ENCODE measurements at places on chromosomes 7 and 10.

DNA sequence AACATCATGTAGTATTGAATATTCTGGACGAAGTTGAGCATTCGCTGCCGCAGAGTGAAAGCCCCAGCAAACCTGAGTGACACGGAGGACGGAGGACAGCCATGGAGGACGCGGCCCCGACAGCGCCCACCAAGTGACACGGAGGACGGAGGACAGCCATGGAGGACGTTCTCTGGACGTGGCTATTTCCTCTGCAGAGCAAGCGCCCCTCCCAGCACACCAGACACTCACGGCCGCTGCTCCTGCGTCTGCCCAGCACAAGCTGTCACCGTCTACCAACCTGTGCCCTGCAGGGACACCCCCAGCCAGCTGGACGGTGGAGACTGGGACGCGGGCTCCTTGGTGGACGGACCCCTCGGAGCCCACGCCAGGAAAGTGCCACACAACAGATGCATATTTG, 7.3 kb upstream of the ADAM8 start:
- no peak for DNase-seq

DNA sequence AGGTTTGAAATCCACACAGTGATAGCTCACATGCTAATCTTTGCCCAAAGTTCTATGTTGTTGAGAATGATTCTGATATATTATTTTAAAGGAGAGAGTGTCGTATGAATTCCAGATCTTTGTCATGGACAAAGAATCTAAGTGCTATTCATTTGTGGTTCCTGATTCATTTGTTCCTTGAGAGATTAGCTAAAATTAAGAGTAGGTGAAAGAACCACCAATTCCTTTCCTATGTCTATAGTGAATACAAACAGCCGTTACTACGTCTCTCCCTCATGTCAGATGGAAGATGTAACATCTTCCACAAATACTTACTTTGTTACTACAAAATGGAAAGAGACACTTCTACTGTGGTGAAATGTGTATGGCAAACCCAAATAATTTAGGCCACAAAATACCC, 3.3 kb upstream of the PLXDC2 start:
- DNase-seq, result no peak

DNA sequence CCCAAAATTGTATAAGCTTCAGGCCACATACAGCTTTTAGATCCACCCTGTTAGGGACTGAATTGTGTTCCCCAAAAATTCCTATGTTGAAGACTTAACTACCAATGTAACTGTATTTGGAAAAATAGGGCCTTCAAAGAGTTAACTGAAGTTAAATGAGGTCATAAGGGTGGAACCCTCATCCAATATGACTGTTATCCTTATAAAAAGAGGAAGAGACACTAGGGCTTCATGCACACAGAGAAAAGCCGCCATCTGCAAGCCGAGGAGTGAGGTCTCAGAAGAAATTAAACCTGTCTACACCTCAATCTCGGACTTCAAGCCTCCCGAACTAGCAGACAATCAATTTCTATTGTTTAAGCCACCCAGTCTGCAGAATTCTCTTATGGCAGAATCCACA, 317.9 kb upstream of the NFE2L3 start:
- DNase-seq, result no peak

- peak; percentile 62 for DNase-seq
Measured at GRCh38 chr10:124077208-124077993, 16.0 kb downstream of the CHST15 start.

DNA sequence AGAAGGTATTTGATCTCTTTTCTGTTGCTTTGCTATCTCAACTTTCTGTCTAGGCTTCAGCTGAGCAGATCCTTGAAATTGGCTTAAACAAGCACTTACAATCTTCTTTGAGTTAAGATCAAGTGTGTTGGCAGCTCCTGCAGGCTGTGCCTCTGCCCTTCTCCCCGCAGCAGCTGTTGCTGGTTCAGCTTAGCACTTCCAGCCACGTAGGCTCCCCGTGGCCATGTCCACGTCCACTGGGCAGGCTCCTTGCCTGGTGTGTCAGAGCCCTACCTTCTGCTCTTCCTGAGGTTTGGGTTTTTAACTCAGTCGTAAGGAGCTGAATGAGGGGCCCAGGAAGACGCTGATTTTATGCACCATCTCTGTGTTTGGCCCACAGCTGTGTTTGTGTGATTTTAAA, 47.2 kb downstream of the CAMK1D start:
- peak; percentile 83 for DNase-seq

GRCh38 chr7:106855540-106856132, 9.4 kb upstream of the PIK3CG start:
- DNase-seq, result no peak

- no peak for DNase-seq
Measured at GRCh38 chr10:64288404-64288803, 767.2 kb downstream of the REEP3 start.

DNA sequence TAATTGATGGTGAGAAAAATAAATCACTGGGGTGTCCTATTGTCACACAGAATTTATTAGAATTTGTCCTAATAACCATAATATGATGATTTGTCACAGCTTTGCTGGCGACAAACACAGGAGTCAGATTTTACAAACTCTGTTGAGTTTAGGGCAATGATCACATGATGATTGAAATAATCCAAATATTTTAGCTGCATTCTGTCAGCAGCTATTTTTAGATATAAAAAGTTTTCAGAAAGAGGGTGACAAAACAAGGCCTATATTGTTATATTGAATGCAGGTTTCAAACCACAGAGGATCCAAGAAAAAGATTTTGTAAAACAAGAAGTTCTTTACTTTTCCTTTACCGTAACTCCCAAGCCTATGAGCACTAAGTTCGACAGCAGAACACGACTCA, 178.8 kb downstream of the ADAM12 start:
- DNase-seq, result no peak

DNA sequence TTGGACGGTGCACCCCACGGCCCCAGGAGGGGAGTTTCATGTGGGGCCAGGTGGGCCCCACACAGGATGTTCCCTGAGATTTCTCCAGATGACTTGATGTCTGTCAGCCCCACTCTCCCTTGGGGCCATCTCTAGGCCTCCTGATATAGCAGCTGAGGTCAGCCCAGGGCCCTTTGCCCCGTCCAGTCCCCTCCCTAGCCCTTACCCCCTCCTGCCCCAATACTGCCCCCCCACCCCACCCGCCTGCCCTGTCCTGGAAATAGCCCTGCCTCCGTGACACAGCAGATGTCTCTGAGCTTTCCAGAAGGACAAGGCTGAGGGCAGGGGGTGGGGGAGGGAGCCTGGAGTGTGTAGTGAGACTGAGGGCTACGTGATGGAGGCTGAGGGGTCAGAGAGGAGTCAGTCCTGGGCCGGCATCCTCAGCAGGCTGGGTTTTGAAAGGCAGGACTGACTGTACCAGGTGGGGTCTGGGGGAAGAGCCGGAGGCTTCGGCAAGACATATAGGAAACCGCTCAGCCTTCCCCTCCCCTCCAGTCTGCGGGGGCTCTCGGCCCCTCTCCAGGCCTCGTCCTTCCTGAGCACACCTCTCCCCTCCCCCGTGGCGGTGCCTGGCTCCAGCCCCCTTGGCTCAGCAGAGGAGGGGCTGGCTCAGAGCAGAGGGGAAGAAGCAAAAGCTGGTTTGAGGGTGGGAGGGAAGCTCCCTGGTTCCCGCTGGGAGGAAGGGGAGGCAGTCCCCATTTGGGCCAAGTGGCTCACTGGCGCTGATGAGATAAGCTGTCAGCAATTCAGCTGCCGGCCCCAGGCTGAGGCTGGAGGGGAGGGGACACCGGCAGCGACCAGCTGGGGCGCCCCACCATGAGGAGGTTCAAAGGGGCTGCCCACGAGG, 2.0 kb downstream of the FLNC start:
- DNase-seq, result peak; percentile 90

GRCh38 chr7:3176112-3177000, 124.7 kb upstream of the SDK1 start:
- no peak for DNase-seq

DNA sequence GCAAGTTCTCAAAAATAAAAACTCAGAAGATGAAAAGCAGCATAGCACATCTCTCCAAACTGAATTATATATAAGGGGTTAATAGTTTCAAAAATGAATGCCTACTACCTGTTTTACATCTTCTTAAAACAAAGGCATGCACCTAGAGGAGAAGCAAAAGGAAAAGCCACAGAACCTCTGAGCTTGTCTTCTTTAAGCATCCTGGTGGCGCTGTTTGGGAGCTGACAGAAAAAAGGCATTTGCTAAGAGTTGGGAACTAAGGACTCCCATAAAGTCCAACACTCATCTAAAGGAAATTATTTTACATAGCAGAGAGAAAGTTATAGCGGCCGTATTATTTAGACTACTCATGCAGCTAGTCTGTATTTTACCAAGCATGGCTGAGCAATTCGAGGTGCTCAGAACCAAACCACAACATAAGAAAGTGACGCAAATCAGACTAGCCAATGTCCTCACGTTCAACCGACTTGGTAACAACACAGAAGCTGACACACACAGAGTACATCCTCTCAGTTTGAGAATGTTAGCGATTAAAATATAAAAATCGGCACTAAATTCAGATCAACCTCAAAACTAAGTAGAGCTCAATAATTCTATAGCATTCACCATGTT, 38.8 kb downstream of the PTN start:
- no peak for DNase-seq

DNA sequence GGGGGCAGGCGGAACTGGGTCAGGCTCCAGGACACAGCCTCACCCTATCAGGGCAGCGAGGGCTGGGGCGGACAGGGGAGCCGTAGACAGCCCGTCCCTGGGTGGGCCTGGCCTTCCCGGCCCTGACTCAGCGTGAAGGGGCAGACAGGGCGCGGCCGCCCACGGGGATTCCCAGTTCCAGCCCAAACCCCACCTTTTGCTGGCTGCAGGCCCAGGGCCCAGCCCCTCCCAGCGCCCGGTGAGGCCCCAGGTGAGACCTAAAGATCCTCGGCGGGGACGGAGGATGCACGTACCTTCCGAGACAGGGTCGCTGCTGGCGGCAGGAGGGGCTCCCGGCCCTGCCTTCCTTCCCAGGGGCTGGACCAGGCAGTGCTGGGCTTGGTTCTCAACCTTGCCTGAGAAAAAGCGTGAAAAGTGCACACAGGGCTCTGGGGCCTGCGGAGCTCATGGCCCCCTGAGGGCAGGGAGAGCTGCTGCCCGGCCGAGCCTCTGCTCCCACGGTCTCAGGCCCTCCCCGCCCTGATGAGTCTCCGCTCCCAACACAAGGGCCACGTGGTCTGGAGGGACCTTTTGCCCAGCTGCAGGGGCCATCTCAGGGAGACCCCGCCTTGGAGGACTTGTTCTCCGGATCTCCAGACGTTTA, 43.9 kb upstream of the DNAJB6 start:
- DNase-seq, result no peak

GRCh38 chr10:3048119-3049019, 19.0 kb upstream of the PFKP start:
- no peak for DNase-seq

GRCh38 chr7:70752794-70753241, 379.1 kb upstream of the GALNT17 start:
- DNase-seq, result peak; percentile 50

- no peak for DNase-seq
Measured at GRCh38 chr7:85529831-85530230, 343.0 kb upstream of the SEMA3D start.

- no peak for DNase-seq
Measured at GRCh38 chr7:2645274-2645868, 13.6 kb downstream of the TTYH3 start.

GRCh38 chr10:6071181-6072175, 9.3 kb upstream of the IL2RA start:
- DNase-seq, result no peak

GRCh38 chr10:96586419-96587263, at the start of gene TM9SF3:
TM9SF3 (minus strand) TSS chr10:96587012; CDS start chr10:96586835, 177 bp downstream.
- peak; percentile 93 for DNase-seq

- DNase-seq, result peak; percentile 19
Measured at GRCh38 chr7:22786290-22786932, 36.2 kb downstream of the TOMM7 start.

DNA sequence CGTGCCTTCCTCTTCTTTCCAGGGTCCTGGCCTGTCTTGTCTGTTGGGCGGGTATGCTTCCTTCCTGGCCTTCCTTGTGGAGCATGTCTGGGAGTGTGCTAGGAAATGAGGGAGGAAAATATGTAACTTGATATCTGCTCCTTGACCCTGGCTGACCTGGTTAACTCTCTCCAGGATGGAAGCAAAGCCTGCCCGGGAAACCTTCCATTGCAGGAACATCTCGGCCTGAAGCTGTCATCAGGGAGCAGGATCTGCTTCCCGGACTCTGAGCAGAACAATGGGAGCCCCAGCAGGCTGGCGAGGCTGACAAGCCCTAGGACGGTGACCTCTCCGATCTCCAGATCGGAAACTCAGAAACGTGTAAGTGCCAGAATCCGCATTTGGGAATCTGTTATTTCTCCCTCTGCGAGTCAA, 340.3 kb downstream of the FRMD4A start:
- no peak for DNase-seq

DNA sequence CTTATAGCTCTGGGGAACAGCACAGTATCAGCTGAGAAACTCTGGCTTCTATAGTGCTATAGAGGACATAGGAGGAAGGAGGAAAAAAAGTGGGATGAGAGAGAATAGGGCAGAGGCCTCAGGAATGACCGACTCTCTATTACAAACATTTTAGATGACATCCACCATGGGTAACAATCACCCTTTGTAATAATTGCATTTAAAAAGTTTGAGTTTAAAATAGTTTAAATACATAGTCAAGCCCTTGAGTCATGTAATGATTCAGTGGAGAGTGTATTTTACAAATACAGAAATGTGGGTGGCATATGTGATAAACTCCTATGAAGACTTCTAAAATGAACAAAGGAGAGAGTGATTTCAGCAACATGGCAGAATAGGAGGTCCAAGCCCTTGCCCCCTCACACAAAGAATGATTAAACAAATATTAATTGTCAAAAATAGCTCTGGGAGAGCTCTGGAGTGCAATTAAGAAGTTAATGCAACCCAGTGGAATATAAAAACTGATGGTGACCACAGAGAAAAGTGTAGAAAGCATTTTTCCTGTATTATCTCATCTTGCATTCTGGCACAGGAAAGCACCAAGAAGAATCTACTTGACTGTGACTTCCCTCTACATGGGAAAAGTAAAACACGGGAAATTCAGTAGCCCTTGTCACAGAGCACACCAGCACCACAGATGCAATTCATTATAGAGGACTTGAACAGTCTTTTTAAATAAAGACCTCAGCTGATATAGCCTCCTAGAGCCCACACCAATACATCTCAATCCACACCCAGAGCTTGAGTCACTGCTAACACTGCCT, 569.0 kb upstream of the SORCS1 start:
- no peak for DNase-seq

DNA sequence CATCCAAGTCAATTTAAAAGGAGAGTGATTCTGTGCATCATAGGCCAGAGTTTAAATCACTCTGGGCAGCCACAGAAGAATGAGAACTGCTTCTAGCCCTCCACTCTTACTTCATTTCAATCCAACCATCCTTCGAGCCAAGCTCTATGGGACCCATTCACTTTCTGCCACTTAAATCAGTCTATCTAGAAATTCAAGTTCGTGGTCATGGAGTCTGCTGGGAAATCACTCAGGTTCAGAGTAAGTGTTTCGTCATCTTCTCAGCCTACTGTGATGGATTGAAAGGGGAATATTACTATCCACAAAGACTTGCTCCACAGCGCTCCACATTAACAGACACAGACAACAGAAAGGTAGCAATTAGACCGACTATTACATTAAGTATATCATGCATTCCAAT, 4.6 kb downstream of the DCLRE1C start:
- DNase-seq, result no peak

Data from WERI-Rb-1 (cell line).